ENCODE measurements at places on chromosomes 5 and 9.

- no peak for DNase-seq
Measured at GRCh38 chr5:67353500-67354450, 157.2 kb upstream of the CD180 start.

DNA sequence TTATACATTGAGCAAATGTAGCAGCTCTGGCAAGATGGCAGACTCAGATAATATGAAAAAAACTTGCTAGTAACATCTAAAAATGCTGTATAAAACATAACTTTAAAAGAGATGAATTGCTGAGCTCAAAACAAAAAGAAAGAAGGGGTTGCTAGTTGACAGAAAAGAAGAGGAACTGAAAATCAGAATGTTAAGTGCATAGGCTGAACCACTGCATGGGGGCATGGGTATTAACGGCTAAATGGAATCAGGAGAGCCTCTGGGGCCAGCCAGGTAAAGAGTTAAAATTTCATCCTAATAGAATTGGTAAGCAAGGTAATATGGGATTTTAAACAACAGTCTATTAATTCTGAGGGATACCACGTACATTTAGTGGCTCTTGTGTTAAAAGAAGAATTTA lies 146.8 kb downstream of the SMC2 start:
- DNase-seq = no peak

- no peak for DNase-seq
Measured at GRCh38 chr5:34529581-34530331, 126.4 kb upstream of the RAI14 start.

GRCh38 chr9:4172731-4173130 lies 127.1 kb downstream of the GLIS3 start:
- DNase-seq = no peak

DNA sequence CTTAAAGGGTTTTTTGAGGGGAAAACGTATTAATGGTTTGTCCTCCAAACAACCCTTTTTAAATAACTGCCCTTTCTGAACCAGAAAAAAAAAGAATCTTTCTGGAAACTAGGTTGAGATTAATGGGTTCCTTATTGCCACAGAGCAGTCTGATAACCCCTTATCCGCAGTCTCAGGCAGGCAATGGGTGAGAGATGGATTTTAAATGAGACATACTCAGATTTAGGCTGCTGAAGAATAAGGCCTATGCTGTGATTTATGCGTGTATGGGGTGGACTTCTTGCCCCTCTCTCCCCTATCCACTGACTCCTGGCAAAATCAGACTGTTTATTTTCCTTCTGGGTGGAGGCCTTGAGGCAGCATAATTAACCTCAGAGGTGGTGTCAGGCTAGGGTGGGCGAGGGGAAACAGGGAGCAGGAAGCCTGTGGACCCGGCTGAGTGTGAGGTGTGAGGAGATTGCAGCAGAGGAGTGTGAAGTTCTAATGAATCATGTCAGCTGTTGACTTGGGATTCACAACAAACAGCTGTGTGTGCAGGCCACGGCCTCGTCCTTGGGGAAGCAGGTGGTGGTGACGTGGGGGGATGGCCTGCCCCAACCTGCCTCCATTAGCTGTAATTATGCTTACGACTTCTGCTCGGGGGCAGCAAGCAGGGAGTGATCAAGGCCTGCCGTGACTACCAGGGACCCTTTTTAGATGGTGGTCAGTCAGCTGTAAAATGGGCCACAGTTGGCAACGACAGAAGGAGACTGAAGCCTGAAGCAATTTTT lies 196.4 kb downstream of the SEMA6A start:
- no peak for DNase-seq

DNA sequence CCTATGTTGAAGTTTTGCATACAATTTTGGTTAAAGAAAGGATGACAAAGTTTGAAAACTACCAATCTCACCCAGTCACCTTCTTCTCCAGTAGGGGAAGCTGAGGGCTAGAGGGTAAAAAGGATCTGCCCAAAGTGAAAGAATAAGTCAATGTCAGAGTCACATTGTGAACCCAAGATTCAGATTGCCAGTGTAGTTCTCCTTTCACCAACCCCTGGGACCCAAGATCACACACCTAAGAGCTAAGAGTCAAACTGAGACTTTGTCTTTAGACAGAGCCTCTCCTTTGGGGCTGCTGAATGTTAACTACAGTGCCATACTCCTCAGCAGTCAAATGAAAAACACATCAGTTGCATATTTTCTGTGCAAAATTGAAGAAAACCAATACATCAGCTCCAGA lies 210.6 kb downstream of the ATP10B start:
- DNase-seq = no peak

DNA sequence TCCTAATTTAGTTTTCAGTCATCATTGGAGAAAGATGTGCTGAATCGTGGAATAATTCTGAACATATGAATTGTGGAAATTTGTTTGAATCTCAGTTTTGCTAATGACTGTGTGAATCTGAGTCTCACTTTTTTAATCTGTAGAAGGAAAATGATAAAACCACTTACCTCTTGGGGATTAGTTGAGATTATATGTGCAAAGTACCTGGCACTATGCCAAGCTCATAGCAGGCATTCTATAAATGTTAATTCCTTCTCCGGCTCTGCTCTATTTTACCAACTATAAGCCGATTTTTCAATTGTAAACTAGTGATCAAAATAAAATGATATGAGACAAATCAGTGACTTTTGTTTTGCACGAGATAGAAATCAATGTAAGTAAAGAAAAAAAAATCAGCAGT lies 290.8 kb downstream of the TRPM3 start:
- no peak for DNase-seq

- DNase-seq = no peak
Measured at GRCh38 chr5:13251623-13252376, 692.7 kb downstream of the DNAH5 start.

DNA sequence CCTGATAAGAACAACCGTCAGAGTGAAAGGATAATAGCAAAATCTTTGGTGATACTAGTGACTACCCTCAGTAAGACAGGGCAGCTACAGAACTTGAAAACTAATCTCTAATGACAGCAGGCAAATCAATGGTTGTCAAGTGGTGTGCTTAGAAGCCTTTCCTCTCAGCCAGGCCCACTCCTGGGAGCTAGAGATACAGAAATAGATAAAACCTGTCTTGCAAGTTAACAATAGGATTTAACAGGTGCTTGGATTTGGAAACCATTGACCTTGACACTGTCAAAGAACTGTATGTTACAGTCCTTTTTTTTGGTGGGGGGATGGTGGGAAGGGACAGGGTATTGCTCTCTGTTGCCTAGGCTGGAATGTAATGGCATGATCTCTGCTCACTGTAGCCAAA lies 118.6 kb downstream of the BASP1 start:
- DNase-seq = no peak

GRCh38 chr5:91328743-91329142 lies 54.4 kb downstream of the ARRDC3 start:
- DNase-seq = no peak

- no peak for DNase-seq
Measured at GRCh38 chr5:116075191-116075831, 9.5 kb upstream of the COMMD10 start.

All from T-helper 9 cell (primary cell).